HS-5 (cell line): ENCODE measurements at places on chromosomes 11 and 22.

DNA sequence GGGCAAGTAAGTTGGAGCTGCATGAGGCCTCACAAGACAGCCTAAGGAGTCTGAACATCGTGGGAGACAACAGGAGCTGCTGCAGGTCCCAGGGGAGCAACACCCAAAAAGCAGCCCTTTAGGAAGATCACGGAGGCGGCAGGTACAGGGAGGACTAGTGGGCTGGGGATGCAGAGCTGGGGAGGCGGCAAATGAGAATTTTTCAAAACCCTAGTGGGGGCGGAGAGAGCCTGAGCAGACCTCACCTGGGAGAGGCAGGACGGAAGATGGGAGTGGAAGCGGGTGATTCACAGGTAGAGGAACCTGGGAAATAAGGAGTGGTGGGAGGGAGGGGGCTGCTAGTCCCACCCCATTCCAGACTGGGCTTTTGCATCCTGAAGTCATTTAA, 42.1 kb downstream of the DKK3 start:
- DNase-seq: no peak

DNA sequence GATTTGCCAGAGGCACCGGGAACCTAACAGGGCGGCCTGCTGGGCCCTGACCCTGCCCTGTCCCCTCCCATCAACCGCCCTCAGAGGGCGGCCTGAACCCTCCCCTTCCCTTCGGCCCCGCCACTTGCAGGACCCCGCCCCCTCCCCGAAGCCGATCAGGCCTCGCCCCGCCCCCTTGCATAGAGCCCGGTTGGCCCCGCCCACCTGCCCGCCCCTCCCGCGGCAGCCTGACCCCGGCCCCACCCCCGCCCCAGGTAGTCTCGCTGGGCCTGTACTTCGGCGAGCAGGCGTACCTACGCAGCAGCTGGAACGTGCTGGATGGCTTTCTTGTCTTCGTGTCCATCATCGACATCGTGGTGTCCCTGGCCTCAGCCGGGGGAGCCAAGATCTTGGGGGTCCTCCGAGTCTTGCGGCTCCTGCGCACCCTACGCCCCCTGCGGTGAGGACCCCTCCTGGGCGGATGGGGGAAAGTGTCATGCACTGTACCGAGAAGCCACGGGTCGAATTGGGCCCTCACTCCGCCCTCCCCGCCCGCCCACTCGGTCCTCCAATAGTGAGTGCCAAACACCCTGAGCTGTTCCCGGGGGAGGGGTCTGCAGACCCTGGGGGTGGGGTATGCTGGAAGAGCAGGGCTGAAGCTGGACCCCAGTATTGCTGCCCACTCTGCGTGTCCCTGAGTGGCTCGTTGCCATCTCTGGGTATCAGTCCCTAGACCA, 94.1 kb downstream of the CACNA1I start:
- DNase-seq: no peak

DNA sequence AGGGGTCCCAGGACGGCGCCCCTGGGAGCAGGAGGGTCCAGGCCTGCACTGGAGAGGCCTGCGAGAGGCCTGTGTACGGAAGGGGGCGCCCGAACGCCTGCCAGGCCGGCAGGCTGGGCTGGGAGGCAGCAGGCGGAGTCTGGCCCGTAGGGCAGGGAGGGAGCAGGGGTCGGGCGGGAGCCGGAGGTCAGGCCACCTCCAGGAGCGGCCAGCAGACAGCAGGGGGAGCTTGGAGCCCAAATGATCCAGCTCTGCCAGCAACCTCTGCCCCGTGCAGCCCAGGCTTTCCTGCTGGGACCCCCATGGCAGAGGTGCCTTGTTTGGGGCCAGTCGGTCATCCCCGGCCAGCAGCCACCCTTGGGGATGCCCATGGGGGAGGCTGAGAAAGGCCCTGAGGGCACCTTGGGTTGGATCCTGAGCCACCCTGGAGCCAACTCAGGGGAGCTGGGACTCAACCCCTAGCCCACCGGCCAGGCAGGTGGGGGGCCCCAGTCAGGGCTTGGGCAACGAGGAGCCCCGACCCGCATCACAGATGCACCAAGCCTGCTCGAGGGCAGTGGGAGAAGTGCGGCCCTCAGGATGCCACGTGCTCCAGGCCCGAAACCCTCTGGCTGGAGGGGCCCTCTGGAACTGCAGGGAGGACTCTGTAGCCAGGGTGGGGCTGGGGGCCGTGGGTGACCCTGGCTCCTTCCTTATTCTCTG, 9.6 kb upstream of the SYT8 start:
- no peak for DNase-seq

GRCh38 chr22:16806401-16806800, 18.8 kb downstream of the XKR3 start:
- DNase-seq: no peak

- DNase-seq: no peak
Measured at GRCh38 chr11:128509621-128510389, 77.6 kb downstream of the ETS1 start.

- no peak for DNase-seq
Measured at GRCh38 chr11:2204361-2205213, 33.0 kb upstream of the TH start.

DNA sequence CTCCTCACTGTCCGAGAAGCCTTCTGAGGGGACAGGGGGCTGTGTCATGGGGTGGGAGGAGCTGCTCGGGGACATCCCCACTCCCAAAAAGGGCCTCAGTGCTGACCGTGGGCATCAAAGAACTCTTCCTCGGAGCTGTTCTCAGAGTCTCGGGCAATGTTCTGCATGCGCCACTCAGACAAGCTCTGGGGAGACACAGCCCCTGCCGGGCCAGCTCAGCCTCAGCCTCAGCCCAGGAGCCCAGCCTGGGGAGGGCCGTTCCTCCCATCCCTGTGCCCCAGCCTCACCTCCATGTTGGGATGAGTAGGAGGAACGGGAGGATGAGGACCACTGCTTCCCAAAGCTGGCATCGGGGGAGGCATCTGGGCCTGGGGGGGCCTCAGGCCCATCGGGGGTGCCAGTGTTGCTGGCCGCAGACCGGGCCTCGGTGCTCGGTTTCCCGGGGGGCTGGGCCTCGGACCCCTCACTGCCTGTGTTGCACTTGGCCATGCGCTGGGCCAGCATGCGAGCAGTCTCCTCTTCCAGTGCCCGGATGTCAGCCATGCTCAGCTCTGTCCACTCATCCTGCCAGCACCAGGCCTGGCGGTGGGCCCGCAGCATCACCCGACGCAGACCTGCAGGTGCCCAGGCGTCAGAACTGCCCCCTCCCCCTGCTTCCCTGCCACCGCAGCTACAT, 5.2 kb downstream of the PITPNM1 start:
- DNase-seq: no peak
